Activated CD8-positive, alpha-beta T cell treated with anti-CD3 and anti-CD28 coated beads, Interleukin-2, amount 10 ng/mL, durations not matched to agents 7 days and 5 days (primary cell): ENCODE measurements at places on chromosomes 3 and 15.
A peak's percentile ranks its signal among the peaks of the same experiment; 100 is the strongest.

- DNase-seq: no peak
Observed at GRCh38 chr15:90807786-90808086, 60.7 kb upstream of the FURIN start.

- DNase-seq: no peak
Observed at GRCh38 chr3:1139071-1139470, 46.2 kb downstream of the CNTN6 start.

GRCh38 chr3:175741951-175742350 lies 882.8 kb downstream of the NAALADL2 start:
- no peak for DNase-seq

DNA sequence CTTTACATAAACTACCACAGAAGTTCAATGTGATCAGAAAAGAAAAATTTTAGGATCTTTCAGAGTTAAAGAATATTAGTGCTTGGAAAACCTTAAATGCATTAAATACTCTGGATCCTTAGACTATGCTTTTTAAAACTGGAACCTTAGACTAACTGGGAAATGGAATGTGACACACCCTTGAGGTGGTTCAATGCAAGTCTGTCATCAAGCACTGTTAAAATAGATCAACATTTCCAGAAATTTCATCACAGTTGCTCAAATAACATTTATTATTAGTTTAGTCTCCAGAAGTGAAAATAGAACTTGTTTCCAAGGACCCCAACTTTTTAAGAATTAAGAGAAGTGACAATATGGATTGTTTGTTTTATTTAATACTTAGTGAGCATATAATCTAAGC lies 71.8 kb downstream of the GAP43 start:
- DNase-seq: no peak

DNA sequence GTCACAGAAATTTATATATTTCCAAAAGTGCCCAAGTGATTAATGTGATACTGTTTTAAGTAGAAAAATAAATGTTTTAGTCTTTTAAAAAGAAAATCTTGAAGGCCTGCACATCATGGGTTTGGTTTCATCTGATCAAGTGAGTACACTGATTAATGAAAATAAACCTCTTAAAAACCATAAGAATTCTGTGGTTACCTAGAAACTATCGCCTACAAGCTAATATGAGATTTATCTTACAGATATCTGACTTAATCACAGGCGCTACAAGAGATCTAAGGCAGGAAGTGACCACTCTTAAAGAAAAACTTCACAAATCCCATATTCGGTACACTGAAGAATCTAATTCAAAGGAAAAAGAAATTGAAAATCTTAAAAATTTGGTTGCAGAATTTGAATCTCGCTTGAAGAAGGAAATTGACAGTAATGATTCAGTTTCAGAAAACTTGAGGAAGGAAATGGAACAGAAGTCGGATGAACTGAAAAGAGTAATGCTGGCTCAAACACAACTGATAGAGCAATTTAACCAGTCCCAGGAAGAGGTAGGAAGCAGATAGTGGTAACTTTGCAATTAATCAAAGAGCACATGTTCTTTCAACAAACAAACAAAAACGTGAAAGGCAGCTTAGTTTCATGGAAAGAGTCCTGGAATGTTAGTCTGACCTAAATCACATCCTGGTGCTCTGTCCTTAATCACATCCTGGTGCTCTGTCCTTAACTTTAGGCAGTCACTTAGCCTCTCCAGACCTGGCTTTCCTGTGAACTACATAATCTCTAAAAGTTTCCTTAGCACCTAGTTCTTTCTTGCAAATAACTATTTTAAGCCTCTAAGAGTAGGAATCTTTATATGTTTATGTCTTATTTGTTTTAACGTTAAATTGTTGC lies 131.8 kb downstream of the CCNL1 start:
- no peak for DNase-seq

GRCh38 chr3:123448536-123449101 lies at the start of gene ADCY5:
Gene ADCY5, minus strand, starts transcription at chr3:123449090. Its CDS starts 545 bp downstream, at chr3:123448545.
- no peak for DNase-seq

- no peak for DNase-seq
Observed at GRCh38 chr3:128427872-128428822, 38.5 kb downstream of the DNAJB8 start.

GRCh38 chr15:32099956-32100684 lies 69.8 kb downstream of the CHRNA7 start:
- DNase-seq: no peak

GRCh38 chr3:64548200-64548889 lies 139.5 kb downstream of the ADAMTS9 start:
- no peak for DNase-seq

DNA sequence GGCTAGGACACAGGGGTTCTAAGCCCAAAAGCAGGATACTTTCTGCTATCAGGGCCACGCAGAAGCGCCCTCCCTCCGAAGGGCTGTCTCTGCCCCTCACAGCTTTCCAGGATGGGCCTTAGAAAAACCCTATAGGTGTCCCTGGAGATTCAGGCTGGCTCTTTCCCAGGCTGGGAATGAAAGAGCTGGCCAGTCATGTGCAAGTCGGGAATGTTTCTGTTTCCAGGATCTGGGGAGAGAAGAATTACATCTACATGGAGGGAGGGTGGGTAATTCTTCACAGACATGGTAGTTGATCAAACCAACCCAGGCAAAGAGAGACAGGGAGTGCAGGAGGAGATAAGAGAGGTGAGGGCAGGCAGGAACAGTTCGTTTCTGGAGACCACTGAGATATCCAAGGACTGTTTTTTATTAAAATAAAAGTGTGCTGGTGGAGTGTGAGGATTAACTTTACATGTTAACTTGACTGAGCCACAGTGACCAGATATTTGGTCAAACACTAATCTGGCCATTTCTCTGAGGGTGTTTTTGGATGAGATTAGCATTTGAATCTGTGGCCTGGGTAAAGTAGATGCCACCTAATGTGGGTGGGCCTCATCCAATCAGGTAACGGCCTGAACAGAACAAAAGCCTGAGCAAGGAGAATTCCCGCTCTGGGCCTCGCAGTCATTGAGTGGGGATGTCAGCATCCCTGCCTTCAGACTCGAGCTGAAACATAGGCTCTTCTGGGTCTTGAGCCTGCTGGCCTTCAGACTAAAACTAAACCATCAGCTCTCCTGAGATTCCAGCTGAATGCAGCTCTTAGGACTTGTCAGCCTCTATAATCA lies 15.3 kb downstream of the NUP210 start:
- DNase-seq: no peak

DNA sequence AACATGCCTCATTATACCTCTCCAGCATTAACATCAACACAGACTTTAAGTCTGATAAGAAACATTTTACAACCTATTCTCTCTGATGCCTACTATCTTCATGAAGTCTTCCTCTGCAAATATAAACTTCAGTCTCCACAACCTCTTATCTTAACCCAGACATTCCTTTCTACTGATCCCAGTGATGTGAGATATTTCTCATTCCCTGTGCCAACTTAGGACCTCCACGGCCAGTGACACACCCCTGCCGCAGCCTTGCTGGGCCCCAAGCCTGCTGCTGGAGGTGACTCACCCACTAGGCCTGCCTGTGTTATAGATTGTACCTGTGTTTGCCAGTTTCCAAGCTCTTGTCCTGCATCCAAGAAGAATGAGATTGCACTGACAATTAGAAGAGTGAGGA lies 734.5 kb upstream of the CADM2 start:
- DNase-seq: no peak

DNA sequence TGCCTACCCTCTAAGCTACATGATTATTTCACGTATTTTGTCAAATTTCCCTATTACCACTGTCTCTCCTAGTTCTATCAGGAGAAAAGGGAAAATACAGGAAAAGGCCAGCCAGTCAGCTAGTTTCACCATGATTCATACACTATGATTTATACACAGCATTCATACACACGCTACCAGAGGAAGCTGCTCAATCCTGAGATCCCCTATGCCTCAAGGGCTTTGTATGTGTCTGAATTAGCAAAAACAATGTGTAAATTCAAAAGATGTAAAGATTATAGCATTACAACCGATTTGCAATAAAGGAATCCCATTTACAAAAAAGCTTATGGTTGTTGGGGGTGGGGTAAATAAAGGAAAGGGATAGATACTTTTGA lies 3.1 kb upstream of the ACKR4 start:
- DNase-seq: no peak

GRCh38 chr3:180640987-180641386 lies 38.3 kb downstream of the CCDC39 start:
- DNase-seq: no peak

GRCh38 chr15:70120958-70121623 lies 23.4 kb upstream of the TLE3 start:
- no peak for DNase-seq

DNA sequence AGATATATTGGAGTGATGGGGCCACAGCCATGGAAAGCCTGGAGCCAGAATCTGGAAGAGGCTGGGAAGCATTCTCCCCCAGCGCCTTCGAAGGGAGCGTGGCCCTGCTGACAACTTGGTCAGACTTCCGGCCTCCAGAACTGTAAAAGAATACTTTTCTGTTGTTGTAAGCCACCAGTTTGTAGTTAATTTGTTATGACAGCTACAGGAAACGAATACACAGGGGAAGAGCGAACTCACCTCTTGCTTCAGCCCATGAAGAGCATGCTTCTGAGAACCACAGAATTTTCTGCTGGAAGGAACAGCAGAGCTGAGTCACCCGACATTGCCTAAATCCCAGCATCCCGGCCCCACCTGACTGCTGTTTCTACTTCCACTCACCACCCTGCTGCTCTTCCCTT lies 501.7 kb downstream of the SHQ1 start:
- peak; percentile 34 for DNase-seq

GRCh38 chr3:81658322-81658997 lies 103.0 kb downstream of the GBE1 start:
- no peak for DNase-seq

DNA sequence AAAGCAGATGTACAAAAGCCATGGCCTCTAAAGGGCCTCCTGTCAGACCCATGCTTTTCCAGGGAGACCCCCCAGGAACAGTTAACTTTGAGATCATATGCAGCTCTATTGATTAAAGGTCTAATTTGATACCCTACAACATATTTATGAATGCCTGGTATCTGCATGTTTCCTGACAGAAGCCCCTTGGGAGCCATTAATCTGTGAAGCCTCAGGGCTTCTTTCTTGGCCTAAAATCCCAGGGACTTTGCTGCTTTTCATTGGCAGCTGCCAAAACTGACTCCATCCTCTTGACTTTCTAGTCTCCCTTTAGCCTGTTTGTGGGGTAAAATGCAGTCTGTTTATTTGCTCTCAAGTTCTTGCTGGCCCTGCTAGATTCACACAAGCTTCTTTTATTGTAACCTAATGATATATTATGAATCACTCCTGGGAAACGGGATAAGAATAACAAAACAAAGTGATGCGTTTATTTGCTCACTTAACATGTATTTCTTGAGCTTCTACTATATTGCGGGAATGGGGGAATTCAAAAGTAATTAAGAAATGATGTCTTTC lies 257.0 kb downstream of the LSAMP start:
- no peak for DNase-seq

DNA sequence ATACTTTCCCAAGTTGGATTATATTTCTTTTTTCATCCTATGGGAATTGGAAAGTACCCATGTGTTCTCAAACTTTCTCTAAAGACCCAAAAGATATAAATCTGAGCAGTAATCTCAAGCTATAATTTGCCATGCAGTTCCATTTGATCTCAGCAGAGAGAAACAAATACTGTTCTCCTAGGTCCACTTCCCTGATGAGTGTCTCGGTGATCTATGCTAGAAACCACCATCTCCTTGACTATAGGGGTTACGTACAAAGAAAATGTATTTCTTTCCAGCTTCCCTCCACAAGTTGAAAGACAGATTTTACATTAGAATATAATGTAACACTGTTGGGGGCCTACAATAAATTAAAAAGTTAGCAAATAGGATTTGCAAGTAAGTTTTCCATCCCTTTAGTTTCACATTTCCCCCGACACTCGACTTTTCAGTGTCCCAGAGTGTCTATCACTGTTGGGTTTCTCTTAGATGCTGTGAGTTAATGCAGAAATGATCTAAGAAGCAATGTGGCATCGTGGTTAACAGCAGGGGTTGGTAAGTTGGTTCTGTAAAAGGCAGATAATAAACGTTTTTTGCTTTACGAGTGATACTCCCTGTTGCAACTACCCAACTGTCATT lies 465.1 kb upstream of the CFAP20DC start:
- no peak for DNase-seq

- no peak for DNase-seq
Observed at GRCh38 chr3:127888564-127889107, 26.4 kb upstream of the KBTBD12 start.

- DNase-seq: peak; percentile 61
Observed at GRCh38 chr15:44676676-44677075, 13.2 kb upstream of the SPG11 start.

DNA sequence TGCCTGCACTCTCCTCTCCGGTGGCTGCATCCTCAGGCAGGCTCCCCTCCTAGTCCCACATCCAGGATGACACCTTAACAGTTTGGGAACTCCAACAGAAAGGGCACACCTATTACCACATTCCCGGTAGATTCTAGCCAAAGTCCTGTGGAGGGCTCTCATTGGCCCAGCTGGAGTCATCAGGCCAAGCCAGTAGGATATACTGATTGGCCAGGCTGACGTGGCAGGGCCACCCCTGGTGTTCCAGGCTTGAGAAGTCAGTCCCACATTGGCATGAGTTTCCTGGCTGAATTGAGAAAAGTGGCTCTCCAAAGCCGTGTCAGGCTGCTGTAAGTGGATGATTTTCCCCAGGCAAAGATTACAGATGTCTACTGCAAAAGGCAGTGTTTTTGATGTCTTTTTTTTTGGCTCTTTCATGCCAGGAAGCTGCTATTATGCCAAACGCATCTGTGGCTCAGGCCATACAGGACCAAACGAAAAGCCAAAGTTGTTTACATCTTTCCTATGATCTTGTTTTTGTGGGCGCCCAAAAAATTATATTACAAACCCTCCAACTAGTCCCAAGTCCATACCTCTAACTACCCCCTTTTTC lies 6.6 kb upstream of the BLM start:
- no peak for DNase-seq

DNA sequence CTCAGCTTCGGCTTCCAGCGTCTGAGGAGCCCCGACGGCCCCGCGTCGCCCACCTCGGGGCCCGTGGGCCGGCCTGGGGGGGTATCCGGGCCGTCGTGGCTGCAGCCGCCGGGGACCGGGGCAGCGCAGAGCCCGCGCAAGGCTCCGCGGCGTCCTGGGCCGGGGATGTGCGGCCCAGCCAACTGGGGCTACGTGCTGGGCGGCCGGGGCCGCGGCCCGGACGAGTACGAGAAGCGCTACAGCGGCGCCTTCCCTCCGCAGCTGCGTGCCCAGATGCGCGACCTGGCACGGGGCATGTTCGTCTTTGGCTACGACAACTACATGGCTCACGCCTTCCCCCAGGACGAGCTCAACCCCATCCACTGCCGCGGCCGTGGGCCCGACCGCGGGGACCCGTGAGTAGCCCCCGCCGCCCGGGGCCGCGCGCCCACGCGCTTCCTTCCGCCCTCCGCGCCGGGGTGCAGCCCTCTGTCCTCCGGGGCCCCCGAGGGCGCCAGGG lies 462 bp downstream of the EDEM1 start:
- DNase-seq: peak; percentile 59

GRCh38 chr15:58454950-58455401 lies 23.2 kb downstream of the LIPC start:
- no peak for DNase-seq

GRCh38 chr3:178718995-178719635 lies 182.9 kb downstream of the KCNMB2 start:
- DNase-seq: no peak
